GM12864 (cell line): ENCODE measurements at places on chromosomes 12 and 14.
A peak's percentile ranks its signal among the peaks of the same experiment; 100 is the strongest.

DNA sequence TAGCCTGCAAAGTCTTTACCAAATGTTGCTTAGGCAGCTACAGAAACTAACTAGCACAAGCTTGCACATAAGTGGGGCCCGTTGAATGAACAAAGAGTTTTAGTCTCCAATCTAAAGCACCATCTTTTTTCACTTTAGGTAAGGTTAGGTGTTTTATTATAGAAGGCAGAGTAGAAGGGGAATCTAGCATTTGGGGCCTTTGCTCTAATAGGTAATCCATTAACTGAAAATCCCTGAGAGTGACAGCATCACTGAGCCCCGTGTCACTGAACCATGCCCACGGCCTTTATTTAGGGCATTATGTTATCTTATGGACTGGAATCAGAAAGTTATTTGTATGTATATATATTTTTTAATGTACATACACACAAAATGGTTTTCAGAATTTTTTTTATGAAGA lies 25.1 kb downstream of the CPNE8 start:
- DNase-seq = no peak

DNA sequence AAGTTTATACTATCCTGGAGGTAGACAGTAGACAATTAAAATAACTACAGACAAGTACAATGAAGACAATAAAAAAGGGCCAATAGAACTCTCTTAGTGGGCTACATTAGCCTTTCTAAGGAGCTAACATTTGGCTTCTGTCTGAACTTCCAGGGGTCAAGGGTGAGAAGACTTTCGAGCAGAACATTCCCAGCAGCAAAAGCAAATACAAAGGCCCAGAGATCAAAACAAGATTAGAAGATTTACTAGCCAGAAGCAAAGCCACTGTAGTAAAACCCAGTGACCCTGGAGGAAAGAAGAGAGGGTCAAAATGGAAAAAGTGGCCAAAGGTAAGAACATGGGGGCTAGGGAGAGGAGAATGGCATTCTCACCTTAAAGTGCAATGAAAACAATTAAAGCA lies 63.2 kb downstream of the ATP2B1 start:
- no peak for DNase-seq

DNA sequence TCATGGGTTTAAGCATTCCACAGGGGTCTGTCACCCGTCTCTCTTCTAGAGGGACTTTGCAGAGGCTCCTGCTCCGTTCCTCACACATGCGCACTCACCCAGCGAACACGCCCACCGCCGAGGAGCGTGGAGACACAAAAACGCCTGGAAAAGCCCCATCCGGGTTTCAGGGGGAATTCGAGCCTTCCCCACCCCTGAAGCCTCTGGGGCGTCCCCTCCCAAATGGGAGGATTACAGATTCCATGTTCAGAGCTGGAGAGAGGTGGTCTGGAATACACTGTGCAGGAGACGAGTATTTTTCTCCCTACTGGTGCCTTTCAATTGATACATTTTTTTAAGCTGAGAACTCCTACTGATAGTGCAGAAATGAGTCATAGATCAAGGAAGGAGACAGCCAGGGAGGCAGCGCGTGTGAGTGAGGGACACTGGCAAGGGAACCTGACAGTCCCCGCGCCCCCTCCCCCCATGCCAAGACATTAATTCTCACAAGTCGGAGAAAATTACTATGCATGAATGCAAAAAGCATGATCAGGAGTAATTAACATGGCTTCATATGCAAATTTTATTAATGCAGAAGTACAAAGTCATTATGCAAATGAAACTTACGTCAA lies 36.9 kb downstream of the BCL11B start:
- DNase-seq = no peak

- no peak for DNase-seq
These were observed 42.0 kb downstream of the PPP1R36 start for GRCh38 chr14:64591809-64592208.

GRCh38 chr14:64293976-64294671 lies at the start of gene ESR2:
Gene ESR2 (minus strand): TSS chr14:64294371. CDS start chr14:64282985, 11,386 bp downstream.
- DNase-seq = peak; percentile 25

GRCh38 chr14:69460093-69460701 lies 24.3 kb upstream of the PLEKHD1 start:
- DNase-seq = peak; percentile 35

DNA sequence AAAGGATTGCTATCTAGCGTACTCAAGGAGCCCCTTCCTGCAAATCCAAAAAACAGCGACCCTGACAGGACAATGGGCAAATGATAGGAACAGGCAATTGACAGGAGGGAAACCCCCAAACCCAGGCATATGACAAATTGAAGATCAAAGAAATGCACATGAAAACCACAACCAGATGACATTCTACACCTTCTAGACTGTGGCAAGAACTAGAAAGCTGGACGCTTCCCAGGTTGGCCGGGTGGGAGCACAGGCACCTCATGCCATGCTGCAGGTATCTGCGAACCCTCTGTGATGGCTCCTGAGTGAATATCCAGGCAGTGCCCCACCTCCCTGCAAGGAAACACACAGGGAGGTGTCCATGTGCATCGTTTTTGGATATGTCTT lies 37.1 kb downstream of the CMKLR1 start:
- no peak for DNase-seq

- no peak for DNase-seq
These were observed 16.1 kb upstream of the NUDT14 start for GRCh38 chr14:105197211-105197641.

- no peak for DNase-seq
These were observed 633 bp downstream of the STX2 start for GRCh38 chr12:130838284-130838950.

DNA sequence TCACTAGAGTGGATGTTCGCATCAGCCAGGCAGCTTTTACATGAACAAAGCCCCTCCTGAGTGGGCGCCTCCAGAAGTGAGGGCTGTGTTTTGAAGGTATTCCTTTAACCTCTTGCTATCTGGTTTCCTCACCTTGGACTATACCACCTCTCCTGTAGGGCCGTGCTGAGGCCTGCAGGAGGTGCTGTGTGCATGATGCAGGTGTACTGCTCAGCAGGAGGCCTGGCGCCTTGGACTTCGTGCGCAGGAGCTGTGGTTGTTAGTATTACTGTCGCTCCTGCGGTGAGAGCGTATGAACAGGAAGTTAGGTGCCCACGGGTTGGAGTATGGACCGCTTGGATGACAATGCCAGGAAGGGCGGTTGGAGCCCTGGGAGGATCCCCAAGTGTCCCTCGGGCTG lies 130.7 kb downstream of the TSPAN9 start:
- no peak for DNase-seq

- DNase-seq = no peak
These were observed 57.1 kb downstream of the MARK3 start for GRCh38 chr14:103442288-103442687.

DNA sequence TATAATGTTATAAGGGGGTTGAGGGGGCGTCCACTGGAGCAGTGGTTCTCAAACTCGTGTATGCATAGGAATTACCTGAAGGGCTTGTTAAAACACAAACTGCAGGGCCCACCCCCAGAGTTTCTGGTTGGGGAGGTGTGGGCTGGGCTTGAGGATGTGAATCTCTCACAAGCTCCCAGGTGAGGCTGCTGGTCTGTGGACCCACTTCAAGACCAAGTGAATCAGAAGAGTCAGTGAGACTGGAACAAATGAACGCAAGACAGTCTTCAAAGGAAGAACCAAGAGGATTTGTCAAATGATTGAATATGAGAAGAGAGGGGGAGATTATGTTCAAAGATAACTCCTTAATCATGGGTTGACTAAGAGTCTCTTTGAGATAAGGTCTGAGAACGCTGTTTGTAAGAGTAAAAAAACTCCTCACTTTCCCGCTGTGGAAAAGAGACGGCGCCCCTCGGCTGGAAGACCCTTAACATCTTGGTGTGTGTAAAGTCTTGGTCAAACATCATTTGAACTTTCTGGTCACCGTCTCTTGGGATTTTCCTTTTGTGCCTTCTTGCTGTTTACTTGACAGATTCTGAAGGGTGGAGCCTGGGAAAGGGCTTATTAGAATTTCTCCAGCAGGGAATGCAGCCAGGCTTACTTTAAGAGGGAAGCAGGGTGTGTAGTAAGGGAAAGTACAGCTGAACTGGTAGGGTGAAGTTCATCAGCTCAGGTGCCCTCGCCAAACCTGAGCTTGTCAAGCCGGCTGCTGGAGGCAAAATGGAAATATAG lies 5.3 kb upstream of the FOXN3 start:
- no peak for DNase-seq

GRCh38 chr12:74490390-74491064 lies 47.1 kb upstream of the ATXN7L3B start:
- DNase-seq = peak; percentile 16

- DNase-seq = no peak
These were observed 99.0 kb downstream of the SAMD4A start for GRCh38 chr14:54665946-54666345.

- no peak for DNase-seq
These were observed 5.5 kb downstream of the ITGA5 start for GRCh38 chr12:54413284-54414190.

- no peak for DNase-seq
These were observed 222.1 kb upstream of the HMGA2 start for GRCh38 chr12:65602253-65602609.

GRCh38 chr14:58713677-58714076 lies 75.9 kb downstream of the DACT1 start:
- no peak for DNase-seq

DNA sequence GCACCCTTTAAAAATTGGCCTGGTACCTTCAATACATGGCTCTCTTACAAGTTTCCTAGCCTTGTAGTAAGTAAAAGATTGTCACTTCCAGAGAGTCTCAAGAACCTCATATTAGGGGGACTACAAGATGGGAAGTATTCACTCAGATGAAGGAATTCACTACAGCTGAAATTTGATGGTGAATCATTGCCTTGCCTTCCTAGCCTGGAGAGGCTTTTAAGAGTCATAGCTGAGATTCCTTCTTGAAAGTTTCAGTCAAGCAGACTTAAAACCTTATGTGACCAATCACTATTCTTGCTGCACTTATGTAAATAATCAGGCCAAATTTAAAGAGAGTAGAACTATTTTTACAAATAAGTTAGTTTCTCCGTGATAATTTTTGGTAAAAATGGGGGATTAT lies 451.6 kb downstream of the TRHDE start:
- no peak for DNase-seq

DNA sequence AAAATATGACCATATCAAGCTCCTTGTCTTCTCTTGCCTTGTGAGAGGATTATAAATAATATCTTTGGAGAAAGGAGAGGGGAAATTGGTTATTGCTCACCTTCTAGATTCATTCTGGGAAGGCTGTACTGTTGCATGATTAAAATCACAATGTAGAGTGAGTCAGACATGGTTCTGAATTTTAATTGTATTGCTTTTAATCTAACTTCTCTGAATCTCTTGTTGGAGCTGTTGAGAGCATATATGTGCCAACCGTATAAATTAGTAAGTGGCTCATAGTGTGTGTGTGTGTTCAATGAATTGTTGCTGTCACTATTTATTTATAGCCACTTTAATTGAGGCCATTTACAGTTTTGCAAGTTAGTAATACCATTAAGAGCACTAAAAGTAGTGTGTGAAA lies 56.1 kb downstream of the KCNJ8 start:
- no peak for DNase-seq

DNA sequence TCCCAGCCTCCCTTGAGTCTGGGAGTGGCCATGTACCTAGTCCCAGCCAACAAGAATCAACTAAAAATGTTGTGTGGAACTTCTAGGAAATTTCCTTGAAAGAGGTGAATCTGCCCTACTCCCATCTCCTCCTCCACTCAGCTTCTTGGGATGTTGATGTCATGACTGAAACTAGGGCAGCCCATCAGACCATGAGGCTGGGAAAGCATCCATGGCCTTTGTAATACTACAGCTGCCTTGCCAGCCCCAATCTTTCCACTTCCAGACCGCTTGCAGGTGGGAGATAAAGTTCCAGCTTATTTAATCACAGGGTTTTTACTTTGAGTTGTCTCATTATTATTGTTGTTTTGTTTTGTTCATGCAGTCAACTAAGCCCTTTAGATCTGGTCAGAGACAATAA lies 170.3 kb upstream of the LMNTD1 start:
- no peak for DNase-seq

- no peak for DNase-seq
These were observed 37.6 kb upstream of the SMOC1 start for GRCh38 chr14:69841656-69842055.
